ENCODE measurements at places on chromosomes 1 and 21. TPM values are rescaled to one million over a fixed set of nuclear protein-coding genes. Genes with fewer than 3 reads are reported as not detected.

The NGF gene
- total RNA-seq = not detected

The FAAH gene
- total RNA-seq = 16.1 TPM

The VAMP3 gene
- total RNA-seq = 136 TPM

The FCAMR gene
- total RNA-seq = 3.6 TPM

The MMEL1 gene
- total RNA-seq = 0.65 TPM

The PADI2 gene
- 147 TPM for total RNA-seq

The FAM151A gene
- not detected for total RNA-seq

The GBP7 gene
- total RNA-seq = not detected

The DISP1 gene
- 13.5 TPM for total RNA-seq

The AMY1B gene
- total RNA-seq = not detected

The CLDN17 gene
- total RNA-seq = not detected

The PDE9A gene
- total RNA-seq = 5.0 TPM

The BRDT gene
- not detected for total RNA-seq

The NCAM2 gene
- total RNA-seq = 0.10 TPM

The LORICRIN gene
- total RNA-seq = not detected

The PCAT6 gene
- total RNA-seq = 0.40 TPM

Data from renal cortical epithelial cell (primary cell).